NCI-H1930 (cell line): ENCODE measurements at places on chromosomes 7 and 10.

- DNase-seq = no peak
These were observed 66.3 kb upstream of the LRGUK start for GRCh38 chr7:134060874-134061273.

DNA sequence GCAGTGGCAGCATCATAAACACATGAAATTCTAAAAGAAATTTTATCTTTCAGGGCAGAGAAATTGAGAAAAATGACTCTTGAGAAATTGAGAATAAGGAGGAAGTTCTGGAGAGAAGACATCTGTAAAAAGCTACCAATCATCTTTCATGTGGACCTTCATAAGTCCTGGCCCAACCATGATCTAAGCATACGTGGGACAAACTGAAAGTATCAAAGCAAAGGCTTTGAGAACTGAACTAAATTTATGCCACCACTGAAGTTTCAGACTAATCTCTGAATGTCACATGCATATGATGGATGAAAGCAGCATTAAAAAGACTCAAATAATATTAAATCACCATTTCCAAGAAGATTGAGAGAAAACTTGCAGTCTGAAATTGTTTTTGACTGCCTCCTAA, 1502.8 kb upstream of the LRRTM3 start:
- no peak for DNase-seq

DNA sequence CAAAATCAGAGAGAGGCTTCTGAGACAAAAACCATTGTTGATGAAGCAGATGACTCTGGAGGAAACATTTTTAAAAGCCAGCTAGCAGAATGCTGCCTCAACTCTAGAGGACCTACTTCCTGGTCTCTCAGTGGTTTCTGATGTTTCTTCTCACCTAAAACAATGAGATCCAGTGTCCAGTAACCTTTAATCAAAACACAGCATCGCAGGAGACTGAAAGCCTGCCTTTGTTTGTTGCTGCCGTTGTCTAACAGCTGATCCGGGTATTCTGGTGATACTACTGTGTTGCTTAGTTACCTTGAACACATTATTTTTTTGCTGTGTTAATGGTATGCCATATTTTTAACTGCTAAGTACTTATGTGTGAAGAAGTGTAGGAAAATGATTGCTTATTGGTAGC, 70.9 kb downstream of the WIPF3 start:
- DNase-seq = no peak

- DNase-seq = no peak
These were observed 24.9 kb upstream of the PITRM1 start for GRCh38 chr10:3197348-3198003.

GRCh38 chr7:81845744-81846241, 75.9 kb upstream of the HGF start:
- DNase-seq = no peak

DNA sequence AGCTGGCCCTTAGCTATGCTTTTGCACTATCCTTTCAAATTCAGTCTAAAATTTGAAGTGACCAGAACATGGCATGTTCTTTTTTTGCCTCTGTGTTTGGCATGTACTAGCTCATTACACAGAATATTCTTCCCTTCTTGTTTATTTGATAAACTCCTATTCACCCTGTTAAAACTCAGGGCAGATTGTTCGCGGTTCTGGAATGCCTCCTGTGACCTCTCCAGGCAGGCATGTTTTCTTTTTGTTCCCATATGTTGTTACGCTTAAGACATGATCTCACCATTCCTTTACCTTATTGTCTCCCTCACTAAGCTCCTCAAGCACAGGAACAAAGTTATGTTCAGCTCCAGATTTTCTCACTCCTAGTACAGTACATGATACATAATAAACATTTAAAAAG, 181.7 kb downstream of the CCSER2 start:
- no peak for DNase-seq

DNA sequence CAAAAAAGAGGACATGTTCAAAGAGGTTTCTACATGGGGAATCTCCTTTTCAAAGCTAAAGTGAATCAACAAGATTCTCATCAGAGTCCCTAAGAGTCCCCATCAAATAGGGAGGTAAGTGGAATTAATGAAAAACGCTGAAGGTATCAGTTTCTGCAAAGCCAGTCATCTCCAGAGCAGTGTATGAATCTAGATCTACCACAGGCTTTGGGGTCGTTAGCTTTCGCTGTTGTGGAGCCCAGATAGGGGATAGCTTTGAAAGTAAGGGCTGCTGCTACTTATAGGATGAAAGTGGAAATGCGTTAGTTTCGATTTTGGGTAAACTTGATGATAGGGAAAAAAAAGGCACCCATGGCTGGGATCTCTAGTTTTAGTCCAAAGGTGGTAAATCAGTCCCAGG, 748.4 kb downstream of the LRMDA start:
- DNase-seq = no peak

- DNase-seq = no peak
These were observed 47.4 kb upstream of the CAV2 start for GRCh38 chr7:116451957-116452729.

- DNase-seq = no peak
These were observed 78.7 kb upstream of the CXCL12 start for GRCh38 chr10:44463511-44464121.

DNA sequence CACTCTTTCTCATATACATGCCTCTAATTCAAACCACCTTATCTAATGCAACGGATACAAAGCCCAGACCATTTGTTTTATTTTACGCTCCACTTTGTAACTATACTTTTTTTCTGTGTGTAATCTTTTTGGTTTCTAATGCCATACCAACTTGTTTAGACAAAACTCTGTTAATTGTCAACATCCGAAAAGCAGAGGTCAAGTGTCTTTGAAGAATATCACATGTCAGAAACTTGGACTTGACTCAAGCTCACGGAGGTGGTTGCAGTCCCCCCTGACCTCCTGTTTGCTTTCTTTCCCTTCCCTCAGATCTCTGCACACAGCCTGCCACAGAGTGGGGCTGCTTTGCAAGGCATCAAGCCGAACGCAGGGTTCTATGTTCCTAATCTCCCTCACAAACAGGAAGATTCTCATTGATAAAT, 698.9 kb downstream of the PARD3 start:
- no peak for DNase-seq

GRCh38 chr10:88106366-88106765, 242.9 kb downstream of the PTEN start:
- DNase-seq = no peak
